ENCODE measurements at places on chromosomes 3 and 15.

GRCh38 chr15:25543196-25543595 lies 104.4 kb upstream of the UBE3A start:
- no peak for DNase-seq

DNA sequence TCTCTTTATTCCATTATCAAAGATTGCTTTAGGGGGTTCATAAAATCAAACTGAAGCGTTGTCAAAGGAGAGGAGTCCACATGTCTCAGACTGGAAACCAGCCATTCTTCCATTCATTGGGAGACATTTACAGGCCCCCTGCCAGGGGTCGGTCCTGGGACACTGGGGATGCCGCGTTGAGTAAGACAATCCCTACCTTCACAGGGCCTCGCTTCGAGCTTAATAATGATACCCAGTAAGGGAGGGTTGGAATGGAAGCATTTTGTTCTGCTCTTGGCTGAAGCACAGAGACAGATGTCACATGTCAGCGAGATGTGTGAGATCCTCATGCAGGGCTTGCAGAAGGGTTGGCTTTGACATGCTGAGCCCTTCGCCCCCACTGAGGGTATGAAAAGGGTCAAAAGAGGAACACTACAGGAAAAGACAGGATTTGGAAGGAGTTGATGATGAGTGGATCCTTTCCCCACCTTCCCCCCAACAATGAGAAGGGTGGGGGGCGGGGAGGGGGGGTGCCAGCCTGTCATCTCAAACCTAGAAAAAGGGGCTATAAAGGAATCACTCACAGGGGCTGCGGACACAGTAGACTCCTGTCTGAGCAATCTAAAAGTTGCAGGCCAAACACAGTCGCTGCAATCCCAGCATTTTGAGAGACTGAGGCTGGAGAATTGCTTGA lies 25.6 kb upstream of the ARL8B start:
- DNase-seq: no peak

- no peak for DNase-seq
Measured at GRCh38 chr3:10093678-10094077, 14.4 kb downstream of the FANCD2OS start.

- DNase-seq: no peak
Measured at GRCh38 chr3:86410587-86410986, 580.4 kb downstream of the VGLL3 start.

- DNase-seq: no peak
Measured at GRCh38 chr3:72791161-72791560, 57.1 kb downstream of the SHQ1 start.

DNA sequence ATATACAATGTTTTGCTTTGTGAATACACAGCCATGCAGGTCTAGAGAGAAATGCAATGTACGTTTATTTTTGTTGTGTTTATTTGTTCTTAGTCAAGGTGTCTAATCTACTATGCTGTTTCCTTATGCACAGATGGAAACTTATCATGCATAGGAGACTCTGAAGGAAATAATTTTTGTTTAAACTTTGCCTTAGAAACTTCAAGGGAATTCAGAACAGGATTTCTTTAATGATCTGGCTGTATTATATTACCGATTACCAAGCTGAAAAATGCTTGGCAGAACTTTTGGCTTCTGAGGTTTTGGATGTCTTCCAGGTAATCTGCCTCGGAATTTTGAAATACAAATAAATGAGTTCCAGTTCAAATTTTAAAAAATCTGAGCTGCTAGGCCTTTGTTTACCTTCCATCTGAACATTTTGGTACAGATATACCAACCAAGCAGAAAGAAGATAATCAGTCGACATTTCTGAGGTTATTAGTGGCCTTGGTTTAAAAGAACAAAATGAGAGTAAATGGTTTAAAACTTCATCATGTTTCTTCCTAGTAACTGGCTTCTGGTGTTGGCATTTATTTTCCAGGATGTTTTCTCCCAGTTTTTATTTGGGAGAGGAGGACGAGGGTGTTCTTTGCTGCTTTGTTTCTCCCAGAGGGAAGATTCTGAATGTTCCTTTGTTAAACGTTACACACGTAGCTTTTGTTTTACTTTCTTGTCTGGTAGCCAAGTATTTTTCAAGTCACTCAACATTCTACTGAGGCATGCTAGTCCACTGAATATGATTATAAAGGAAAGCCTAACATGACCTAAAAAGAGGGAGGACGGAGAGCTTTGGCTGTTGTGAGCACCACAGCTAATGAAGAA lies 421.8 kb upstream of the TBL1XR1 start:
- DNase-seq: no peak

DNA sequence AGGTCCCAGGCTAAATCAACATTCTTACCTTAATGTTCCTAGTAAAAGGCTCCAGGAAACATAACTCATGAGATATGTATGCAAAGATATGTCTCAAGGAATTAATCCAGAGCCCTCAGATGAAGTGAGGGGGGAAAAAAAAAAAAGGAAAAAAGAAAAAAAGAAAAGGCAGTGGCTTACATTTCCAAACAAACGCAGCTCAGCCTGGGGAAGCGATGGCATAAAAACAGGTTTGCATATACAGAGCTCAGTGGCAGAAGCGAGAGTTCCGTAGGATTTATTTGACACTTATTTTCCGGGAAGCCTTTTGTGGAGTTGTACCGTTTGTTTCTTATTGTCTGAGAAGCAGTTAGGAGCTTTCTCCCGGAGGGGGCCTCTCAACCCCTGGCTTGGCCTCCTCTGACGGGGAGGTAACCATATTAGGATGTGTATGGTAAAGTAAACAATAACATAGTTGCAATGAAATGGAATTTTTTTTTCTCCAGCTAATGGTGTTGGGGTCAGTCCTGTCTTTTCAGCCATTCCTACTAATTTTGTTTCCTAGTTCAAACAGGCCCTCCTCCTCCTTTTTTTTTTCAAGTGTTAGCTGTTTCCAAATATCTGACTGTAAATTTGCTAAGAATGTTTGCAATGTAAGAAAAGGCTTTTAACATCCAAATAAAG lies 338.6 kb downstream of the FOXP1 start:
- no peak for DNase-seq

- DNase-seq: no peak
Measured at GRCh38 chr3:124168271-124168670, 176.3 kb upstream of the ROPN1 start.

DNA sequence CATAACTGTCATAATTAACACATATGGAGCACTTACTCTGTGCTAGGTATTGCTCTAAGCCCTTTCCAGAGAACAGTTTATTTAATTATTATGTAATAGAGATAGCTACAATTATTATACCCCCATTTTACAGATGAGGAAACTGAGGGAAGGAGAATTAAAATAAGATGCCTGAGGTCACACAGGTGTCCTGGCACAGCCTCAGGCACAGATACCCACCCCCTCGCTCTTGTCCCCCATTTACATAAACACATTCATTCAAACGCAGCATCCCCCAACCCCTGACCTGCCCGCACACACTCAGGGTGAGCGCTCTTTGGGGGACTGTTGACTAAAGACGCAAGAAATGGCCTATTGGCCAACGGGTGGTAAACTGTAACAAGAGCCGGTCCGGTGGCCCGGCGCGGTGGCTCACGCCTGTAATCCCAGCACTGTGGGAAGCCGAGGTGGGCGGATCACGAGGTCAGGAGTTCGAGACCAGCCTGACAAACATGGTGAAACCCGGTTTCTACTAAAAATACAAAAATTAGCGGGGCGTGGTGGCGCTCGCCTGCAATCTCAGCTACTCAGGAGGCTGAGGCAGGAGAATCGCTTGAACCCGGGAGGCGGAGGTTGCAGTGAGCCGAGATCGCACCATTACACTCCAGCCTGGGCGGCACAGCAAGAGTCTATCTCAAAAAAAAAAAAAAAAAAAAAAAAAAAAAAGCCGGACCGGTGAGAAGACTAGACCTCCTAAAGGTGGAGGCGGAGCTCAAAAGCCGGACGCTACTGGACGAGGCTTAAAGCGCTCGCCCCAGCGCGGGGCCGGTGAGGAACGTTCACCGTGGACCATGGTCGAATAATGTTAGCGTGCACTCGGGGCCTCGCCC lies 1.9 kb upstream of the ISL2 start:
- no peak for DNase-seq

GRCh38 chr3:190989218-190989617 lies 126.7 kb upstream of the GMNC start:
- DNase-seq: no peak

Measured in NCI-H187 treated with DMSO at 0.1 percent for 48 hours (cell line).